ENCODE measurements at places on chromosomes 2 and 18.
A peak's percentile ranks its signal among the peaks of the same experiment; 100 is the strongest.

DNA sequence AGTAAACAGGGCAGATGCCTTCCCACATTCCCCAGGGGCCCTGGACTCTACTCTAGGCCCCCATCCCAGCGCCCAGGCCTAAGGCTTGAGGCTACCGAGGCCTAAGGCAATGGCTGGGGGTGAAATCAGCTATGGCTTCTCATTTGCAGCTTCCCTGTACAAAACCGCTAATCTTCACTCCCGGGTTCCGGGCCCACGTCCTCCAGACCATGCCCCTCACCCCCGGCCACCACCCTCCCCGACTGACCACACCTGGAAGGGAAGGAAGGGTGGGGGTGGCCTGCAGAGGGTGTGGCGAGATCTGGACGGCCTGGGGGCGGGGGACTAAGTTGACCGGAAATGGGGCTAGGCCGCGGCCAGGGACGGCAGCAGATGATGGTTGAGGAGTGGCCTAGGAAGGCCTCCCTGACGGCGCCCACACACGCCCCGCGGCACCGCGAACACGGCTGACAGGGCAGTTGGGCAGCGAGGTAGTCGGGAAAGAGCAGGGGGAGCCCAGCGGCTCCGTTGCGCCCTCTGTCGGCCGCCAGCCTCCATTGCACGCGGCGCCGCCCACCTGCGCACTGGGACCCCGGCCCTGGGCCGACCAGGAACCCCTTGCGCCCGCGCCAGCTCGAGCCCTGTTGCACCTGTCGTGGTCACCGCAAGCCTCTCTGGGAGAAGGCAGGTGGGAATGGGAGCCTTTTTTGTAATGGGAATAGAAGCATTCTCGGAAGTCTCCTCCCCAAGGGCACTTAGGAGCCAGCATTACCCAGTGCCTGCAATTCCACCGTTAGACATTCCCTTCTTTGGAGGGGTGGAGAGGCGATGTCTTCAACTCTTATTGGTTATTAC is 117.1 kb upstream of the STPG4 start:
- DNase-seq = peak; percentile 79

DNA sequence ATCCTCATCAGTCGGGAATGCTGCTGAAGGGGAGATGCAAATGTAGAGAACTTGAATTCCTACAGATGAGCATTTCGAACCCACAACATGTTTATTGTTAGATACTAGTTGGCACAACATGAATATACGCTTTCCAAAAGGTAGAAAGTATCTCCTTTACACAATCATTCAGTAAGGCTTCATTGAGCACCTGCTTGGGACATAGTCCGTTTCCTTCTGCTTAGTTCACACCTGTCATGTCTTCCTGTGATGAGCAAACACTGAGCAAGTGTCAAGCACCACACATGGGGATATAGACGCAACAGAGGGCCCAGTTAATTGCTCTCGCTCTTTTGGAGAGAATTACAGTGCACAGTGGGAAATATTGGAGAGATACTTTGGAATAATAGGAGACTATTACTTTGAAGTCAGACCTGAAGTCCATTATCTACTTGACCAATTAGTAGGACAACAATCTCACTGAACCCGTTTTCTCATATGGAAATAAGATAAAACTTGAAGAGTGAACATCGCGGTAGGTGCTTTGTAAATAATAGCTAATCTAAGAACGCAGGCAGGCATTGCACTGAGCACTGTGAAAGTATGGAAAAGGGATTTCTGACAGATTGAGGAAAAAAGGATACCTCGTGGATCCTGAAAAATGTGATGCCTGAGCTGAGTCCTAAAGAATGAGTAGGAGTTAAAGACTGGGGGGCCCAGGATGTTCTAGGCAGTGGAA is 1.2 kb downstream of the CPSF3 start:
- no peak for DNase-seq

GRCh38 chr18:7234091-7234490 is 3.2 kb downstream of the LRRC30 start:
- DNase-seq = no peak

DNA sequence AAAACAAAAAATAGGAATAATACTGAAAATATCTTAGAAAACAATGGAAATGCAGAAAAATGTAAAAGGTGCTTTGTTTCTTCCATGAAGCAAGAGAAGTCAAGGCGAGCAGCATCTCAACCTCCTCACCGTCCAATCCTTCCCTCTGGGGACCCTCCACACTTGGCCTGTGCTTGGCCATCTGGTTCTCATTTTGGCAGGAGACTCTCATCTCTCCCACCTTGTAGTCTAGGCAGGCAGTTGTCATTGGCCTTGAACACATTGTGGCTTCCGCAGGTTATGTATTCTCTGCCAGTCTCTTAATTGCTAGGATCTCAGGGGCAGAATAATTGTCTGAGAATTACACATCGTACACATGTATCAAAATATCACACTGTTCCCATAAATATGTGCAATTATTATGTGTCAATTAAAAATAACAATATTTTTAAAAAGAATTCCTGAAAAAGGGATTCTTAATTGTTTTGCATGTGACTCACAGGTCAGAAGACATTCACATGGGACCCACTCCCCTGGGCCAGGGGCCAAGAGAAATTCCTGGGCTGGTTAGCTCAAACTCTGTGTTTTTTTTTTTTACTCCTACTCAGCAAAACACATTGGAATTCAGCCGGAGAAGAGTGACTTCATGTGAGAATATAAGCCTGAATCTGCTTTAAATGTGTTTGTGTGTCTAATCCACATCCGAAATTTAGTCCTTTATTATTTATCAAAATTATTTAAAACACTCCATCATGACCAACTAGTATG is 14.0 kb upstream of the ANKRD62 start:
- DNase-seq = no peak

GRCh38 chr18:29653671-29654215 is 1388.8 kb downstream of the DSC3 start:
- DNase-seq = no peak

DNA sequence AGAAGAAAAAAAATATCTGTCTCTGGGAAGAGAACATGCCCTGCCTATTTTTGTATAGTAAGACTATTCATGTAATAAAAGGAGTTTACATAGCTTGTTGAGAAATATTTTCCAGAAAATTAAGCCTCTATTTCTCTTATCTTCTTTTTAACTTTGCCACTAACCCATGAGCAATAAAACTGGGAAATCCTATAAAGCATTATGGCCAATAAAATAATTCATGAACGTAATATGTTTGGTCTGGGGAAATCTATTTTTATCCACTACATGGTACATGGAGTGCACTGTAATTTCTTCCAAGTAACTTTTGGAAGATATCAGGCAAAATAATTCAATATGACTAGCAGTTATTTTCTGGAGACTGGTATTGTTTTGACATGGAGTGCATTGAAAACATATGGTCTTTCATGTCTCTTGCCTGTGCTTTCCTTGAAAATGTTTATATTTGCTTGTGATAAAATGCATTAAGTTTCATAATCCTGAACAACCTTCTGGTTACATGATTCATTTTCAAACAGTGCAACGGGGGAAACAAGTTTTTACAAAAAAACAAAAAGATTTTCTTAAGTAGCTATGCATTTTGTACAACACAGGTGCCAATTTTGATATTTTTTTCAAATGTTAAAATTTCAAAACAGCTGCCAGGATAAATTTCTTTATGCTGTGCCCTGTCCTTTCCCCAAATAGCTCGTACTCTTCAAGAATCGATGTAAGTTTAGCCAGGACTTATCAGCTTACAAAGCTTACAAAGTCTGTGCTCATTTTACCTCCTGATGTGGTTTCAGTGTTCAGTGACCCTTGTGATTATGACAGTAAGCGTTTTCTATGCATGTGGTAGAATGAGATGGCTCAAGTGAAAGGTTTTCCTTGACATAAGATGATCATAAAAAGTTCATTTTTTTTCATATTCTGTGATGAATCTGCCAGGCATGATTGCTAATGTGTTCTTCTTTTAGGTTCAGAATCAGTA is 194.5 kb downstream of the UBE2E3 start:
- no peak for DNase-seq

DNA sequence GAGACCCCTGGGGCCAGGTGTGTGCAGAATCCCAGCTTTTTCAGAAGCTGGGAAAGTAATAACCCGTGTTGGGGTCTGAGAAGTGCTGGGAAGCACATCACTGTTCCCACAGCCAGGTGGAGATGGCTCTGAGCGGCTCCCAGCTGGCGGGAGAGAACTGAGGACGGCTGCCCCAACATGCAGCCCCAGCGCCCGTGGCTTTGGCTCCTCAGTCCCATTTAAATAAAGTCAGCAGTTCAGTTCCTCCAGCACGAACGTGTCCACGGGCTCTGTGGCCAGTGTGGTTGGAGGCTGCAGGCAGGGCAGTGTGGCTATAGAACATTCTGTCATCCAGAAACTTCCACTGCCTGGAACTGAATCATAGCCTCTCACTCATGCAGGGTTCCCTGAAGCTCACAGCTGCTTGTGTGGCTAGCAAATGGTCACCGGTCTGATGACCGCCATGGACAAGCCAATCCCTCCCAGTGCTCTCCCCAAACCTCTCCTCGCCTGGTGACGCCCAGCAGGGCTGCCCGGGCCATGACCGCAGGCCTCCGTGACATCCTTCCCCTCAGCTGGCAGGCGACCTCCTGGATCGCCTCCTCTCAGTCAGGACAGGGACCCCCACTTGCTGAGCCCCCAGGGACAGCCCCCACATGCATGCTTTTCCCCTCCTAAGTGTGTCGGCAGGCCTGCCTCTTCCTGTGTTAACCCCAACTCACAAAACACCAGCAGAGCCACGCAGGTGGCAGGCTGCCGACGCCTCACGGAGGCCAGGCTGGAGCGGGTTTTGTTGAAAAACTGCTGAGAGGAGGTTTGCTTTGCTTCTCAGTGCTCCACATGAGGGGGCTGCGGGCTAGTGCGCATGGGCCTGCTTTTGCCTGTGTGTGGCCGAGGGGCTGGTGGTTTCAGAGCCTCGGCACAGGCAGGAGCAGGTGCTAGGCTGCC is 1.3 kb downstream of the RTP5 start:
- no peak for DNase-seq

- DNase-seq = no peak
Measured at GRCh38 chr2:210452194-210452593, 24.4 kb downstream of the LANCL1 start.

DNA sequence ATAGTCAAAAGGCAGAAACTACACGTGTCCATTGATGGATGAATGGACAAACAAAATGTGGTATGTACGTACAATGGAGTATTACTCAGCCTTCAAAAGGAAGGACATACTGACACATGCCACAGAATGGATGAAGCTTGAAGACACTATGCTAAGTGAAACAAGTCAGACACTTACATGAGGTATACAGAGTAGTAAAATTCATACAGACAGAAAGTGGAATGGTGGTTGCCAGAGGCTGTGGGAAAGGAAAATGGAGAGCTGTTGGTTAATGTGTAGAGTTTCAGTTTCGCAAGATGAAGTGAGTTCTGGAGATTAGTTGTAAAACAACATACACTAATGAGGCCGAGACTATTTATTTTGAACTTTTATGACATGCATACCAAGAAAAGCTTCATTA is 67.4 kb upstream of the EPB41L3 start:
- no peak for DNase-seq

- DNase-seq = no peak
Measured at GRCh38 chr2:127027715-127028114, 79.2 kb downstream of the BIN1 start.

GRCh38 chr18:26908906-26909305 is 43.4 kb upstream of the AQP4 start:
- no peak for DNase-seq

- no peak for DNase-seq
Measured at GRCh38 chr18:48961547-48961946, 10.8 kb upstream of the SMAD7 start.

DNA sequence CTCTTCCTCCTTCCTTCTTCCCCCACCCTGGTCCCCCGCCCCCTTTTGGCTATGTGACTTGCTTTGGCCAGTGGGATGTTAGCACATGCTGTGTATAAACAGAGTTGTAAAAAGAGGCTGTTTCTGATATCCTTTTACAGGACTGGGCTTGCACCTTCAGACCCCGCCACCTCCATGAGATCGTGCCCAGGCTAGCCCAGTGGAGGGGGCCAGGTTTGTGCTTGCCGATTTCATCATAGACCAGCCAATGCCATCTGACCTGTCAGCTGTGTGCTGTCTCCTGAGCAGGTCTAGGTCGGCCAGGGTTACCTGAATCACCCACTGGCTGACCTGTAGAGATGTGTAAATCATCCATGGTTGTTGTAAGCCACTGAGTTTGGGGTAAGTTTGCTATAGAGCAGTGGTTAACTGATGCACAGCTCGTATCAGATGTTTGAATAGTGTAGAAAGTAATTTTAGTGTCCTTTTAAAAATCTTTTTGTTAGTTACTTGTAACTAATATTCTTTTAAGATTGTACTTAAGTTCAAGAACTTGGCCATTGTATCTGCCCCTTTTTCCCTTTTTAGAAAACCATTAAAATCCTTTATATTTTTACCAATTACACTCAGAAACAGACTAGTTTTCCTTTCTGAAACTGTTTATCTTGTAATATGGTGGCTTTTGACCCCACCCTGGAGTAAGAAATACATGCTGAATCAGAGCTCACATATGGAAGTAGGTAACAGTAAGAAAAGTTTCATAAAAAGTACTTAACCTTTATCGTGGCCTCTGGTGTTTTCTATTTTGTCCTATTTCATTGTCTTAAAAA is 122.0 kb upstream of the MGAT5 start:
- DNase-seq = no peak

- DNase-seq = no peak
Measured at GRCh38 chr2:6069381-6069780, 377.2 kb downstream of the SOX11 start.

GRCh38 chr2:231568785-231569435 is 23.8 kb upstream of the TEX44 start:
- DNase-seq = no peak

- no peak for DNase-seq
Measured at GRCh38 chr2:240689975-240690374, 1.7 kb upstream of the AQP12A start.

DNA sequence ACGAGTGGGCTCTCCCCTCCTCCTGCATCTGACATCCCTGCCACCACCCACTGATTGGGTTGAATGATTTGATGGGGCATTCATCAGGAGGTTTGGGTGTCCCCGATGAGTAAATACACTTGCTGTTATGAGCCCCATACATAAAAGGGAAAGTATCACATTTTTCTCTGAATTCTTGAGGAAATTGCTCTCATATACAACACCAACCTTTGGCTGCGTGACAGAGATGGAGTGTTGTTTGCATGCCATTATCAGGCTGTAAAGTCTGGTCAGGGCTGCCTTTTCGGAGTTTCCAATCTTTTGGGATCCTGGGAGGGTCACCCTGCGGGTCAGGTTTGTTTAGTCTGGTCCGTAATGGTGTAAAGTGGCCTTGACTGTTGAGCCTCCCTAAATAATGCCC is 227.9 kb upstream of the SPRED2 start:
- DNase-seq = no peak

Measured in left forelimb (tissue), 1 donor.